ENCODE measurements at places on chromosomes 12 and 14.

GRCh38 chr14:31078766-31079165, 52.6 kb upstream of the STRN3 start:
- no peak for DNase-seq

DNA sequence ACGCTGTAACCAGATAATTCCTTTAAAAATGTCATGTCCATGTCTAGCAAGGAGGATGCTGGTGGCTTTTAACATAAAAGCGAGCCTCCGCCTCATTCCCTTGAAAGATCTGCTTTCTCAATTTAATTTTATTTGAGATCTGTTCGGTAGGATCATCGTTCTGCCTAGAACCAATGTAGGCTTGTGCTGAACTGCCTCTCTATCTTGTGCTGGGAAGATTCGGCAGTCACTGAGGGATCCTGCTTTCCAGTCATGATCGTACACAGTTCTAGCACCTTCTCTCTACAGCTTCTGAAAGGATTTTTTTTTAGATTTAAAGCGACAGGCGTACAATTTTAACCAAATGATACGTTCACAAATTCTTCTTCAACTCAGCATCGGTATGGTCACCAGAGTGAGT, 54.3 kb downstream of the PEBP1 start:
- peak; percentile 4 for DNase-seq

DNA sequence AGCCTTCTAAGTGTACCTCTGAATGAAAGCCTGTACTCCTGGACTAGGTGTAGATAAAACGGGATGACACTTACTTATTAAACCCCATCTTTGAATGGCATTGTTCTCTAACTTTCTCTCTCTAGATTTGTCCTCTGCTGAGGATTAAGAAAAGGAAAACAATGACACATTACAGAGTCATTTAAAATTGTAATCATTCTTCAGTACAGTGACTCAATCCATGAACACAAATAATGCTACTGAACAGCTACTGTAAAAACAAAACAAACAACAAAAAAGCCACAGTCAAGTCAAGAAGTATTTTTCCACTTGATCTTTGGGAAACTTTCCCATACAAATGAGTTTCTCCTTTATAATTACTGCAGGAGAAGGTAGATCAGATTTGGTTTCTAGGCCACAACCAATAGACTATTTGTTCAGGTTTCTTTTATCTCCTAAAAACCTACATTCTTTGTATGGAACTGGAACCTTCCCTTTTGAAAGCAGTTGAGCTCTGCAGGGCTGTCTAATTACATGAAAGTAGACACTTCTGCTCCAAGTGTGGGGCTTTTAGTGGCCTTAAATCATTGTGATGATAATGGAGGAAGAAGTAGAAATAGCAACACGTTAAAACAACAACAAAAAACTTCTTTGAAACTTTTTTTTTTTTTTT, 219.1 kb downstream of the ESR2 start:
- DNase-seq = no peak

GRCh38 chr12:67698672-67699581, 50.4 kb downstream of the DYRK2 start:
- no peak for DNase-seq

GRCh38 chr14:103742499-103743255, 27.1 kb downstream of the ZFYVE21 start:
- no peak for DNase-seq

DNA sequence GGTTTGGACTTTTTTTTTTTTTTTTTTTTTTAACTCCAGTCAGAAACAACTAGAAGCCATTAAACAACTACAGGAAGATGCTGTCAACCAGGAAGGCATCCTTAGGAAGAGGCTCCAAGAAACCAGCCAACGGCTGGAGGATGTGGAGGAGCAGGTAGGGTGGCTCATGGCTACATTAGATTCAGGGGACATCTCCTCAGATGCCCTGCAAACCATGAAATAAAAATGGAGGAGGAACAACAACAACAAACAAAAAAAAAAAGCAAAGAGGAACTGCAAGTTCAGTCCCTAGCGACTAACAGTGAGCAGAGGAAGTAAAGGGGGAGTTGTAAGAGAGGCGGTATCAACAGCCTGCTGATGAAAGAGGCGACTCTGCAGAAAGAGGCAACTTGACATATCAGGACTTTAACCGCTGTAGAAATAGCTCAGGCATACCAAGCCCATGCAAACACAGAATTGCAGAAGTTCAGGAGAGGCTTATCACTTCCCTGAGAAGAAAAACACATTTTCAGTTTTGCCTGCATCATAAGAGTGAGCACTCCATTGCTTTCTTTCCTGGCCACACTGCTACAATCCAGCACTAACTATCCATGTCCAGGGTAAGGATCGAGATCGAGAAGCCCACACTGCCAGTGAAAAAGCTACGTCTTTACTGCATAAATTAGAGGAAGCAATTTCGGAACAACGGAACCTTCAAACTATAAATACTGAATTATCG, 103.5 kb upstream of the BCAT1 start:
- DNase-seq = no peak

GRCh38 chr12:90808568-90808967, 146.4 kb downstream of the CCER1 start:
- no peak for DNase-seq

GRCh38 chr12:113325916-113326315, 9.0 kb downstream of the SLC8B1 start:
- no peak for DNase-seq

DNA sequence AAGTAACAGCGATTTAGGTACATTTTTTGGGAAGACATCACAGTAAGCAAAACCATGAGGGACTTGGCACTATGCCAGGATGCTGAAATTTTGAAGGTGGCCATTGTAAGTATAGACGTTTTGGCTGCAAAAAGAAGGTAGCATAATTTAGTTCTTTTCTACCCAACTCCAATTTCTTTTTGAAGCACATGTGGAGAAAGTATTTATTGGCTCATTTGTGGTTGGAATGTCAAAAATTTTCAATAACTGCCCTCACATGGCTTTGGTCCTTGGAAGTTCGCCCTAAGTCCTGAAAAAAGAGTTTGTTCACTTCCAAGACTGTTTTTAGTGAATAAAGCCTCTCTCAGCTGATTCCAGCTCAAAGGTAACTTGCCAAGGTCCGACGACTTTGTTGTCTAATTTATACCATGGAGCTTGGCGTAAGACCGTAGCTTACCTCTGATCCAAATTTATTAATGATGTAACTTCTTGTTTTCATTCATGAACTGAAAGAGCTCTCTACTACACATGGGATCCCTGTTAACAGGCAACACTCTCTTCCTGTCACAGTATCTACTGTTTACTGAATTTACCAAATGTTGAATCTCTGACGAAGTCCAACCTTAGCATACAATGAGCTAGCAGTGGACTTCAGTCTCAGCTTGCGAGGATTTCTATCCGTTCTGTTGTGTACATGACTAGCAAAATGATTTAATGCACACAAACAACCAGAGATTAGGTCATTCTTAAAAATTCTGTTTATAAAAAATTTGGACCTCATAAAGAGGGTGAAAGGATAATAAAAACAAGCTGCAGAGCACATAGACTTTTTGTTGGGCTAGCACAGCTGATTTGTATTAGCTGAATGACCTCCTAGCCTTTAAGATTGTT, 49.0 kb downstream of the MSRB3 start:
- no peak for DNase-seq

GRCh38 chr14:86530457-86530856, 1000.5 kb downstream of the FLRT2 start:
- no peak for DNase-seq

GRCh38 chr14:61582815-61583214, 112.5 kb upstream of the HIF1A start:
- DNase-seq = no peak

- no peak for DNase-seq
Measured at GRCh38 chr12:75564852-75565251, 53.4 kb upstream of the KRR1 start.

DNA sequence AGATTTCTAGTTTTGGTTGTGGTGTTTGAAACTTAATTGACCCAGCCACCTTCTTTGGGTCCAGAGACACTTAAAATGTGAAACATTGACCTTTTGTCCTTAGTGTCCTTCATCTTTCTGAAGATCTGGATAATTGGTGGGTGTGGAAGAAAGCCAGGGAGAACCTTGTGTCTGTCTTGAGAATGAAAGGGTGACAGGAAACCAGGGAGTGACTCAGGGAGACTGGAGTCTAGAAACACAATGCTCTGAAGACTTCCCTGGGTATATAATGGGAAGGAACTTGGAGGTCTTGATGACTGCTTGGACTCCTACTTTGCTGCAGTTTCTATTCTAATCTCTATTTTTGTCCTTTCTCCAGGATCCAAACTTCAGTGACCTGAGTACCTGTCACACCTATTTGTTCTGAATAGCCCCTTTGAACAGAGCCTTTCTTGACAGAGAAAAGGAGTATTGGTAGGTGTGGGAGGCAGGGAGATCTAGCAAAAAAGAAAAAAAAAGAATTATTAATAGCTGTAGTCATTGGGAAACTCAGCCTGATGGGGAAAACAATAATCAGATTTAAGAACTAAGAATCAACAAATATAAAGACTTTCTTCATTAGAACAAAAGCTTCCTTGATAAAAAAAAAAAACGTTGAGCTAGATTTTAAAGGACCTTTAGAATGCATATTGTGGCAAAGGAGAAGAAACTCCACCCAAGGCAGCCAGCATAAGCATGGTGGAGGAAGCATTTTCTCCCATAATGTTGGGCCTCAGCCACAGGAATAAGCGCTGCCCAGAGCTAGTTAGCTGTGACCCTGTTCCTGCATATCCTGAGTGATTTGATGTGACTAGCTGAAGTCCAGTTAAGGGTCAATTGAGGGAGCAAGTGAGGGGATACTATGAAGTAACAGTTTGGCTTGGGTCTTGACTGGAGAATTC, 77.9 kb upstream of the HOXC13 start:
- DNase-seq = no peak

DNA sequence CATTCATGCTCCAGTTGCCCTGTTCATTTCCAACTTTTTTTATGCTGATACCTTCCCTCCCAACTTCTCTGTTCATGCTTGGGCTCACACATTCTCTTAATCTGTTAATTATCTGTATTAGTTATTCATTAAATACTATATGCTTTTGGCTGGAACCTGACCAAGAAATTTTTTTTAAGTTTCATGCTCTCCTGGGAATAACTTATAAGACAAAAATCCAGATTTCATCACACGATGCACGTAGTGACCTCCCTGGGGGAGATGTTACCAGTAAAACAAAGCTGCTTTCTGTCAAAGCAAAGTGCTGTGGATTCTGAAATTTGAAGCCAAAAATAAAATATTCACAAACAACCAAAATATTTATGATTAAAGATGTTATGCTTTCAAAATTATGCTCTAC, 215.0 kb upstream of the USP15 start:
- no peak for DNase-seq

DNA sequence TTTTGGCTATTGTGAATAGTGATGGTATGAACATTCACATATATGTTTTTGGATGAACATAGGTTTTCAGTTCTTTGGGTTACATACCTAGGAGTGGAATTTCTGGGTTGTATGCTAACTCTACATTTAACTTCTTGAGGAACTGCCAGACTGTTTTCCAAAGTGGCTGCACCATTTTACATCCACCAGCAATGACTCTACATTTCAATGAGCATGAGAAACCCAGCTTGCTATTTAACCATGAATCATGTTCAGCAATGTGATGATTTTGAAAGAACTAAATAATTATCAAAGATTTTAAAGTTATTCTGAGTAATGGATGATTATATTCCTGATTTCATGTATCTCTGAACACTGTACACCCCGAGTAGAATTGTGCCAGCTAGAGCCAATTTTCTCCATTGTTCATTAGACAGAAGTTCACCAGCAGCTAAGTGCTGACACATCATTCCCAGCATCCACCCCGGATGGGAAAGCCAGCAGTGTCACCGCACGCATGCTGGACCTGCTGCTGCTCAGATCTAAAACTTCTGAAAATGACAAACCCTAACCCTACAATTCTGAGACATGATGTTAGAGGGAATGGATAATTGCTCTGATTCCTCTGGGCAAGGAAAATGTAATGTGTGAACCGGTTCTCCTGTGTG, 13.3 kb upstream of the ANAPC5 start:
- DNase-seq = no peak

GRCh38 chr12:129312048-129312447, 458.8 kb downstream of the GLT1D1 start:
- no peak for DNase-seq

DNA sequence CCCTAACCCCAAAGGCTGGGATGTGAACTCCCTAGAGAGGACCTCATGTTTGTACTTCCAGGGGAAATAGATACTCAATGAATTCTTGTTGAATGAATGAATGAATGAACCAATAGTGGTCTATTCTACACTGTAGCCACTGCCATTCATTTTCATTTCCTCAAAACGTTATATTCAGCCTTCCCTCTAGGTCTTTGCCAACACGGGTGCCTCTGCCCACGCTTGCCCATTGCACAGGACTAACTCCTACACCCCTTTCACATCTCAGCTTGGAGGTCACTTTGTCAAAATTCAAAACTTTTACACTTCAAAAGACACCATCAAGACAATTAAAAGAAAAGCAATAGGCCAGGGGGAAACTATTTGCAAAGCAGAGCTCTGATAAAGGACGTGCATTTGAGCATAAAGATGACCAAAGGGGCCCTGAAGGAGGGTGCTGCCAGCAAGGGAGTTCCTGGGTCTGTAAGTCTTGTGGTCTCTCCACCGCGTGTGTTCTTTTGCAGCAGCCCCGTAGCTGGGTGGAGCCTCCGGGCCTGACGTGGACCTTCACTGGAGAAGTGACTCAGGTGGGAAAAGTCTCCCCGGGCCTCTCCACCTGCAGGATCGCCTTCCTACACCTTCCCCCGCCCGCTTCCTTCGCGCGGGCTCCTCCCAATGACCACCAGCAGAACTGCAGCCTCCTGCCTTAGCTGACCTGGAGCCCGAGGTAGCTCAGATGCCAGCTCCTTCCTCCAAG, 31.5 kb downstream of the TMEM63C start:
- peak; percentile 66 for DNase-seq

- DNase-seq = no peak
Measured at GRCh38 chr14:59836116-59836515, 34.5 kb downstream of the RTN1 start.

DNA sequence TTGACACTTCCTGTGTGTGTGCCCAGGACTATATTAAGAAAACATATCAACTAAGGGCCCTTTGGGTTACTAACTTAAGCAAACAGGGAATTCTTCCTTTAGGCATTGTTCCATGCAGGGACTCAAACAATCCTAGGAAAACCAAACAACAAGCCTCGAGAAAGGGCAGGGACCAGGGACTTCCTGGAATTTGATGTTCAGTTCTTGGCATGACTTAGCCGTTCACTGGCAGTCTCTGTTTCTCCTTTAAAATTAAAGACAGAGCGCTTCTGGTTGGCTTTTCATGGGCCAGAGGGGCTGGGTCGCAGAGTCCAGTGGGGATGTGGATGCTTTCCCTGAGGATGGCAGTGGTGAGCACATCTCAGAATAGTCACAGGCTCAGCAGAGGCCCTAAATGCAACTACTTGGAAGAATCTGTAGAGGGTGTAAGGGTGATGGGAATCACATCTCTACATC, 35.2 kb downstream of the RNFT2 start:
- DNase-seq = no peak

DNA sequence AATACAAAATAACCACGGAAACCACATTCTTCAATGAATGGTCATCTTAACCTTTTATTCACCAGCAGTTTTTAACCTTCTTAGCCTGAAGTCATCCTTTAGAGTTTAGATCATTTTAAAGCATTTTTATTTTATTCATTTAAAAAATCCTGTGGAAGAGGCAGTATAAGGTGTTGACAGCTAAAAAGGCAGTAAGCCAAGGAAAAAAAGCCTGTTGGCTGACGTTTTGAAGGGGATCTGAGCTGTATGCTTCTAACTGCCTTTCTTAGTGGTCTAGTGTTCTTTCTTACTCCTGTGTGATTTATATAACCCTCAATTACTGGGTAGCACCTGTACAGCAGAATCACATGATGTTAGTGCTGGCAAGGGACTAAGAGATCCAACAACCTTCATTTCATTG, 438.3 kb upstream of the SEL1L start:
- DNase-seq = no peak

- DNase-seq = no peak
Measured at GRCh38 chr12:115088995-115089841, 405.2 kb upstream of the TBX3 start.

Data from substantia nigra (tissue), 51 donors.